ENCODE measurements at places on chromosomes 16 and 17.
A peak's percentile ranks its signal among the peaks of the same experiment; 100 is the strongest.

DNA sequence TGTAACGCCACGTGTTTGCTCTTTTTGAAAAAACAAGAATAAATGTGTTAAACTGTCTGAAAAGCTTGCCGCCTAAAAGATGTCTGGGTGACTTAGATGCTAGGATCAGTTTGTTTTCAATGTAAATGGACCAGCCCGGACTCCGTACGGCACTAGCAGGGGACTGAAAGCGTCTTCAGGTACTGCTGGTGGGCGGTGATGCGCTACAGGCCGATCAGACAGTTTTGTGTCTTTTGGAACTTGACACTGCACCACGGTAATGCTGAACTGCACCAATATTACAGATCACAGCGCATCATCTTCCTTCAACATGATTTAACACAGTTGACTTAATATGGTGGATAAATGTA is 727 bp upstream of the MBTPS1 start:
- DNase-seq, result peak; percentile 51

DNA sequence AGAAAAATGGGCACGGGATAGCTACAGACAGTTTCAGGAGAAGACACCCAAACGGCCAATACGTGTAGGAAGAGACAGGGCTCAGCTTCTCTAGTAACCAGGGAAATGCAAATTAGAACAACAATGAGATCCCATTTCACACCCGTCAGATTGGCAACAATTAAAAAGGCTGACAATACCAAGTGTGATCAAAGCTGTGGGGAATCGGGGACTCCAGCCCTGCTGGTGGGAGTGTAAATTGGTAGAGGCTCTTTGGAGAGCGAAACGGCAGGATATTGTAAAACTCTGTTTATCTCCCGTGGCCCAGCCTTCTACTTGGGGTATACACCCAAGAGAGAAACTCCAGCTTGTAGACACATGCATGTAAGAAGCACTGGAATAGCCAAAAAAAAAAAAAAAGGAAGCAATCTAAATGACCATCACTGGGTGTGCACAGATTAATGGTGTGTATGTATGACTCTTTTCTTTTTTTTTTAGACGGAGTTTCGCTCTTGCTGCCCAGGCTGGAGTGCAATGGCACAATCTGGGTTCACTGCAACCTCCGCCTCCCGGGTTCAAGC is 27.5 kb downstream of the MYBBP1A start:
- DNase-seq, result no peak

DNA sequence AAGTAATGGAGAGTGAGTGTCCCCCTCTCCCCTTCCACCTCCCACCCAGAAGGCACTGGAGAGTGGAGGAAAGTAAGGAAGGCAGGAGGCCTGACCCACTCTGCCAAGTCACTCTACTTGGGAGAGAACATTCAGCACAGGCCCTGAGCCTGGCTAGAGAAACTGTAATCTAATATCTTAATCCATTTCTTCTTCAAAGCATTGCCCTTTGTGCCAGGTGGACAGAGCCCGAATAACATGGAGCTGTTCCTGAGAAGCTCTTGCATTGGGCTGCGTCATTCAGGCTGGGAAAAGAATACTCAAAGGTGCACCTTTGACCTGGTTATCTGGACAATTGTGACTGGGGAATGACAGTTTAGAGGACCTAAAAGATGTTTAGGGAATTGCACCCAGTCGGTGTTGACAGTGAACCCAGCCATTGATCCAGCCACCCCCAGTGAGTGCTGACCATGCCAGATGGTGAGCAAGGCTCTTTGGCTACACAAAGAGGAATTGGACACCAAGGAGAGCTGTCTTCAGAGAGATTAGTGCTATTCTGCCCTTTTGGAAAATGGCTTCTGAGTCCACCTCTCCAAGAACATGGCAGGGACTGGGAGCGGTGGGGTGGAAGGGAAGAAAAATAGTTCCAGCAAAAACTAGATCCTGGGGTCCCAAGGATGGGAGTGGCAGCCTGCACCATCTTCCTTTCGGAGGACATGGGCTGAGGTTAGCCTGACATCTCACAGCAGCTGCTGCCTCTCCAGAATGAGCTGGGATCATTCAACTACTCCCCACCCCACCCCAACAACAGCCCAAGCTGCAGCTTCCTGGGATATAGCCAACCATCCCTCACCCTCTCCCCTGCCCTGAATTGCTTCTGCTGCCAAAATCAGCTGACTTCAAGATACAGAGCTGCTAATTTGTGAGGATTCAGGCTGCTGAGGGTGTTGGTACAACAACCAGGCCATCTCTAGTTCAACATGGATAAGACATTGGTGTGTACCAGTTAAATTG is 11.6 kb upstream of the NOG start:
- DNase-seq, result no peak

DNA sequence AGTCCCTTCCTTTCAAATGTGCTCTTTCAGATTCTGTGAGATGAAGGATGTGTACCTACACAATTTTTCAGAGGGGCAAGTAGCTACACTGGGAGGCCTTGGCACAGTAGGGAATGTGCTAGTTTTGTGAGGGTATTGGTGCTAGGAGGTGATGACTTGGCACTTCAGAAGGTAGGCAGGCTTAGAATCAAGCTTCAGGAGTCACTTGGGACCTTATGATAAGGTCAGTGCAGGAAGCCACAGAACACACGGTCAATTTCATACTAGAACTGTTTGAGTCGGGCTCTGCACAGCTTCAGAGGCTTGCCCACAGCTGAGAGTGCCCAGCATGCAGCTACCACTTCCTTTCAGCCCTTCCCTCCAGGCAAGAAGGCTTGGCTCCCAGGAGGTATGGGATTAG is 6.1 kb downstream of the CMTM1 start:
- no peak for DNase-seq

DNA sequence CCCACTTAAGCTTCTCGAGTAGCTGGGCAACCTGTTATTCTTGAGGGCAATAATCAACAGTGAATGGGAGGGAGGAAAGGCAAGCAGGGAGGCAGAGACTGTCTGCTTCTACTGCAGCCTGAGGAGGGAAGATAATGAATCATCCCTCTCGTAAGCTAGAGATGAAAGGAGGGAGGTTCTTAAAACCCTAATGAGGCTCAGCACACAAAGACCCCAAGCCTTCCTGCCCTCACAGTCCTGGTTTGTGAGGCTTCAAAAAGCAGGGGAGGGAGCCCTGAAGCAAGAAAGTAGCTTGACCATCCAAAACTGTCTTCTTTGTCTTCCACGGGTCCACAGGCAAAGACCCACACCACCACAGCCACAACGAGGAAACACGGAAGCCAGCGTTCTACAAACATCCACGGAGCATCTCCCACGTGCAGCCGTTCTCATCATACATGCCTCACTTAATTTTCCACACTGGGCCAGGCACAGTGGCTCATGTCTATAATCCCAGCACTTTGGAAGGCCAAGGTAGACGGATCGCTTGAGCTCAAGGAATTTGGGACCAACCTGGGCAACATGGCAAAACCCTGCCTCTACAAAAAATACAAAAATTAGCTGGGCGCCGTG is 1.8 kb downstream of the PIK3R5 start:
- DNase-seq, result no peak

GRCh38 chr16:72464597-72465368 is 292.8 kb upstream of the PMFBP1 start:
- DNase-seq, result no peak

- DNase-seq, result no peak
Observed at GRCh38 chr16:84159800-84160199, 14.7 kb downstream of the DNAAF1 start.

- no peak for DNase-seq
Observed at GRCh38 chr16:81758376-81758775, 20.7 kb upstream of the PLCG2 start.

GRCh38 chr16:62732092-62732491 is 695.9 kb upstream of the CDH8 start:
- no peak for DNase-seq

- peak; percentile 66 for DNase-seq
Observed at GRCh38 chr16:84754353-84754856, 54.6 kb downstream of the USP10 start.

GRCh38 chr16:2715966-2716885 is 3.8 kb downstream of the PRSS27 start:
- no peak for DNase-seq

DNA sequence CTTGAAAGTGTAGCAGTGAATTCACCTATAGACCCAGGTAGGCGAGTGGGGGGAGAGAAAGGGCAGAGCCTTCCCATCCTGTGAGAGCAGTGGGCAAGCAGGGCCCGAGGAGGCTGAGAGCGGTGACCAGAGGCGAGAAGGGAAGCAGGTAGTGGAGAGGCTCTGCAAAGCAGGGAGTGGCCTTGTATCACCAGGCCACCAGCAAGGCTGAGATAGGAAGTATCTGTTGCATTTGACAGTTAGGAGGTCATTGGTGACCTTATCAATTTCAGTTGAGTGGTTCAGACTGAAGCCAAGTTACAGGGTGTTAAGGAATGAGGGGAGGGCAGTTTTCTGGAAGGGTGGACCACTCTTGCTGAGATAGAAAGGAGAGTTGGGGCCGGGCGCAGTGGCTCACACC is 10.7 kb upstream of the HSD3B7 start:
- no peak for DNase-seq

DNA sequence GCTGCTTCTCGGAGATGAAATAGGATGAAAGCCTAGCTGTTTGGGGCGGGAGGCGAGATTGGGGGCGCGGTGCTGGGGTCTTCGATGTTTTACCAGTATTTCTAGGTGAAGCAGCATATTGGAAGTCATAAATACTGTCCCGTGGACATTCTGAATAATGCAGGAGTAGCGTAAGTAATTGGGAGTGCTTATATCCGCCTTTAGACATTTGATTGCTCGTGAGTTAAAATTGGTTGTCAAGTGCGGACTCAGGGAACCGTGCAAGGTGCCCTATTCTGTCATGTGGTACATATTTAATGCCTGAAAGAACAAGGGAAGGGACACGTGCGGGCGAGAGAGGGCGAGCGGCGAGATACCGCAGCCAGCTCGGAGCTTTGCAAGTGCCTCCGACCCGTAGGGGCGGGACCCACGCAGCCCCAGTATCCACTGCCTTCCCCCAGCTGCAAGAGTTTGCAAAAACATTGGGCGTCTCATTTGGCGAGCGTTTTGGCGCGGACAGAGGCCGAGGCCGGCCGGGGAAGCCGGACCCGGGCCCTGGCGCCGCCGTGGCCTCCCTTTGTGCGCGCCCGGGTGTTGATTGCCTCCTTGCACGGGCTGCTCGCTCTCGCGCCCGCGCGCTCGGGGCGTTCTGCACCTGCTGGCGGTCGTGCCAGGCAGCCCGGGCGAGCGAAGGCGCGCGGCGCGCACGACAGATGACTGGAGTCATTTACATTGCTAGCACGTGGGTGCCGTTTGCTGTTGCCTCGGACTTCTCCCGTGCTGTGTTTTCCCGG is 849.8 kb upstream of the RBFOX1 start:
- no peak for DNase-seq

All from stimulated activated naive CD8-positive, alpha-beta T cell treated with anti-CD3 and anti-CD28 coated beads, Interleukin-15, Interleukin-2, amounts not matched to agents 100 U/mL and 50 U/mL, for 24 hours (primary cell).